Activated CD4-positive, alpha-beta T cell treated with anti-CD3 and anti-CD28 coated beads, Interleukin-2, amount 10 ng/mL, durations not matched to agents 24 days and 14 days (primary cell): ENCODE measurements at places on chromosomes 6 and 20. TPM values are rescaled to one million over a fixed set of nuclear protein-coding genes. Genes with fewer than 3 reads are reported as not detected.

BPIFA2 gene
- total RNA-seq = not detected in 2 replicates

MAFB gene
- total RNA-seq = 0.93 and 1.2 TPM in 2 replicates

DXO gene
- total RNA-seq = 13.2 and 14.1 TPM in 2 replicates

HAO1 gene
- not detected in 2 replicates for total RNA-seq

C2 gene
- total RNA-seq = 0.30 and 0.43 TPM in 2 replicates

TXLNB gene
- total RNA-seq = 0.09 TPM in 1 of 2 replicates, not detected in the other

DNA sequence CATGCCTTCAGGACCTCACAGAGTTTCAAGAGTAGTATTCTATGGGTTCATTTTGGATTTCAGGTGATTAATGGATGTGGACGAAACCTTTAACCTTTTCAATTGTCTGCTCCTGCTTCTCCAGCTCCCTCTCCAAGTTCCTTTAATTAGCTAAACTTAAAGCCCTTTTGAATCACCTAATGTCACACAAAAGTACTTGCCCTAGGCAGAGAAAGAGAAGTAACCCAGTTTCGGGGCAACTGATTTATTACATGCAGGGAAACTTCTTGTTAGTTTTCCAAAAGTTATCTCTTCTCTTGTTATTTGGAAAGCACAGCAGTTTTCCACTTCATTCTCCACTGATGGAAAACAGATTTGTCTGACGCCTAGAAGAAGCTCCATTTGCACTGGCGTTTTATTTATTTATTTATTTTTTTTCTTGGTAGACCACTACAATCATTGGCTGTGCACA, 407.7 kb upstream of the JARID2 start:
- no peak overlapping the region for H3K4me3 ChIP-seq
- H3K27ac ChIP-seq = no peak overlapping the region
- peaks cover 2% of the 10 kb centered on the region for H3K27me3 ChIP-seq
- peaks cover 11% of the 10 kb centered on the region for H3K4me1 ChIP-seq
- H3K36me3 ChIP-seq = no peaks in the 10 kb centered on the region
- no peak for DNase-seq

GRCh38 chr6:1306133-1306532, 5.8 kb upstream of the FOXQ1 start:
- H3K4me1 ChIP-seq = peaks cover 2% of the 10 kb centered on the region
- no peaks in the 10 kb centered on the region for H3K36me3 ChIP-seq
- no peak overlapping the region for H3K27ac ChIP-seq
- no peak for DNase-seq
- H3K4me3 ChIP-seq = no peak overlapping the region

DNA sequence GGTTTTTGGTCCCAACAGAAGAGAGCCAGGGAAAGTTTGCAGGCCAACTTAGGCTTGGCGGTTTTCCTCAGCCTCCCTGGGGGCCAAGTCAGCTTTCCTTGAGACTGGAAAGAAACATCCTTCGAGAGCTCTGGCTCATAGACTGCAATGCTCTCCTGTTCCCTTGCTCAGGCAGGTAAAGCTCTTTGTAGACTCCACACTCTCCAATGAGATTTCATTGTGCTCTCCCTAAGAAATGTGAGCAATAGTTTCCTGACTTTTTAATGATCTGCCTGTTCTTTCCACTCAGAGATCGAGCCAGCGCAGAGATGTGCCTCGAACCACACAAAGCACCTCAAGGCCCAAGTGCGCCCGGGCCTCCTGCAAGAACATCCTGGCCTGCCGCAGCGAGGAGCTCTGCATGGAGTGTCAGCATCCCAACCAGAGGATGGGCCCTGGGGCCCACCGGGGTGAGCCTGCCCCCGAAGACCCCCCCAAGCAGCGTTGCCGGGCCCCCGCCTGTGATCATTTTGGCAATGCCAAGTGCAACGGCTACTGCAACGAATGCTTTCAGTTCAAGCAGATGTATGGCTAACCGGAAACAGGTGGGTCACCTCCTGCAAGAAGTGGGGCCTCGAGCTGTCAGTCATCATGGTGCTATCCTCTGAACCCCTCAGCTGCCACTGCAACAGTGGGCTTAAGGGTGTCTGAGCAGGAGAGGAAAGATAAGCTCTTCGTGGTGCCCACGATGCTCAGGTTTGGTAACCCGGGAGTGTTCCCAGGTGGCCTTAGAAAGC, 13.9 kb downstream of the TNFAIP3 start:
- H3K27ac ChIP-seq = peak overlapping the region; percentile 85
- peak overlapping the region; percentile 65 for H3K4me3 ChIP-seq
- H3K4me1 ChIP-seq = peaks cover 56% of the 10 kb centered on the region
- DNase-seq = peak; percentile 68
- H3K27me3 ChIP-seq = no peaks in the 10 kb centered on the region

DNA sequence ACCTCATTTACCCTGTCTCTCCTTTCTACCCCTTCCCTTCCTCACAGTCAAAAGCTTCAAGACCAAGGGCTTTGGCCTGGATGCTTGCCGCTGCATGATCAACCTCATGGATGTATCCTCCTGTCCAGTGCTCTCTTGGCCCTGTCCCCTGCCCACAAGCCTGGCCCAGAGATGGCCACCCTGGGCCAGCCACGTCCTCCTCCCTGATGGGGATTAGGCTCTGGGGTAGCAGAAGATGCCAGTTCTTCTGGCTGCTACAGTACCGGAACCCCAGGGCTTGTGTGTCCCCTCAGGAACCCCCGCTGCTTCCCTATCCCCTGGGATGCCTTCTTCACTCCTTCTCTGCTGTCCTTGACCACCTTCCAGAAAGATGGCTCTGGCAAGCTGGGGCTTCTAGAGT, 22.3 kb downstream of the CAPN11 start:
- H3K27ac ChIP-seq = no peak overlapping the region
- H3K4me1 ChIP-seq = peaks cover 12% of the 10 kb centered on the region
- no peak for DNase-seq
- no peak overlapping the region for H3K4me3 ChIP-seq
- no peaks in the 10 kb centered on the region for H3K36me3 ChIP-seq

DNA sequence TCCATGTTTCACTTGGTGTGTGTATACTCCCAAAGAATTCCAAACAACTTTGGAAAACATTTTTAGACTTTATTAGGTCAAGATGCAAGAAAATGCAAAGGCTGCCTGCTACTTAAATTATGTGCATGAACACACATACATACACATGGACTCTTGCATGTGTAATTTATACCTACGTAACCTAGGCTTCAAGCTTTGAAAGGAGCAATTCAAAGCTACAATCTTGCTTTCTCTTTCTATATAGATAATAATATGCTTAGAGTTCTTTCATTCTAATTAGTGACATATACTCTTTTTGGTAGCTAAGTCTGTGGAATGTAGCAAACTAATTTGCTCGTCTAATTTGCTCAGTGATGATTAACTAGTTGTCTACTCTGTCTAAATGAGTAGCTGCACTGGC, 146.5 kb downstream of the EPHA7 start:
- H3K36me3 ChIP-seq = no peaks in the 10 kb centered on the region
- H3K27ac ChIP-seq = no peak overlapping the region
- DNase-seq = no peak
- H3K27me3 ChIP-seq = no peaks in the 10 kb centered on the region
- no peak overlapping the region for H3K4me3 ChIP-seq
- H3K4me1 ChIP-seq = no peaks in the 10 kb centered on the region

GRCh38 chr20:41534842-41535241, 83.3 kb downstream of the CHD6 start:
- H3K36me3 ChIP-seq = peaks cover 26% of the 10 kb centered on the region
- no peak overlapping the region for H3K27ac ChIP-seq
- H3K27me3 ChIP-seq = no peaks in the 10 kb centered on the region
- no peak overlapping the region for H3K4me3 ChIP-seq
- DNase-seq = no peak

DNA sequence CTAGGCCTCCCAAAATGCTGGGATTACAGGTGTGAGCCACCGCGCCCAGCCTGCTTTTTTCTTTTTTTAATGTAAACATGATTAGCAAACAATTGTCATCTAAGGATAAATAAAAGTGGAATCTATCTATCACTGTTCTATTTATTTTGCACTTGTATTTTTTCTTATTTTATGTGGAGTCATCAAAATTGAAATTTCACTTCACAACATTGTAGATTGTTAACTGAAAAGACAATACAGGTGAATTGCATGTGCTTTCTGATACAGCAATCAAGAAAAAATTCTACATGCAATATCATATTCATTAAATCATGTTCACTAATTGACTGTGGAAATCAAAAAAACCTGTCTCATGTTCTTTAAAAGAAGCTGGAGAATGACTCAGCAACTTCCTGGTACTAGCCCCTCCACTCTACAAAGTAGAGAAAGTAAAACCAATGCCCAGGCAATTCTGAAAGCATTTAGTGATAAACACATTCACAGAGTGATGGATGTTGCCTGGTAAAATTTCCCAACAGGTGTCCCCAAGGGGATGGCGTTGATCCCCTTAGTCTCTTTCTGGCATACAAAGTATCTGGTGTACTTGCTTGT, 10.7 kb upstream of the RFX6 start:
- H3K36me3 ChIP-seq = no peaks in the 10 kb centered on the region
- H3K4me3 ChIP-seq = no peak overlapping the region
- no peaks in the 10 kb centered on the region for H3K4me1 ChIP-seq
- H3K27ac ChIP-seq = no peak overlapping the region
